ENCODE measurements at places on chromosomes 4 and X.

- DNase-seq, result peak; percentile 71
These were observed 10.3 kb upstream of the AKAP17A start for GRCh38 chrX:1581132-1581531.

DNA sequence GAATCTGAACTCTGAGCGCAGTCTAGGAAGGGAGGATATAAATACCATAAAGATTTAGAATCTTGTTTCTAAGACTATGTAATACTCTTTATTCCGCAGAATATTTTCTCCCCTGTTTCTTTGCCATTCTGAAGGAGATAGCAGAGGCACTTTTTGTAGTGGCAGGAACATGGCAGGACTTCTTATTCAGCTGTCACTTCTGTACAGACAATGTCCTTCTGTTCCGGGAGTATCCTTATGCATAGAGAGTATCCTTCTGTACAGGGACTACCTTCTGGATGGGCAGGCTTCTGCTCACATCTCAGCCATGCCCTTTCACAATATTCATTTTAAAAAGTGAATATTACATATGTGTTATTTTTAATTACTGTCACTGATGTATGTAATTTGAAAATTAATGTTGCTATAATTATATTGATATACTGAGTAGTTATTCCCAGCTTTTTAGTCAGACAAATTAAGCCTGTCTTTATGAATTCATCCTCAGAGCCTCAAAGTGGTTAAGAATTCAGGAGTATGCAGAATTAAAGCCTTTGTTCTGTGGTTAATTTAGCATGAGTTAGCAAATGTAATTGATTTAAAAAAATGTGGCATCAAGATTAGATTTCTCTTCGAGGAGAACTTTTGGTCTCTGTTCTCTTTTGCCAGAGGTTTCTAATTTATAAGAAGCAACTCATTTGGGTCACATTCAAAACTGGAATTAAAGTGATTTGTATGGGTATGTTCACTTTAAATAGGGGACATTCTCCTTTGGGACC, 174.4 kb downstream of the FHIP1A start:
- no peak for DNase-seq

DNA sequence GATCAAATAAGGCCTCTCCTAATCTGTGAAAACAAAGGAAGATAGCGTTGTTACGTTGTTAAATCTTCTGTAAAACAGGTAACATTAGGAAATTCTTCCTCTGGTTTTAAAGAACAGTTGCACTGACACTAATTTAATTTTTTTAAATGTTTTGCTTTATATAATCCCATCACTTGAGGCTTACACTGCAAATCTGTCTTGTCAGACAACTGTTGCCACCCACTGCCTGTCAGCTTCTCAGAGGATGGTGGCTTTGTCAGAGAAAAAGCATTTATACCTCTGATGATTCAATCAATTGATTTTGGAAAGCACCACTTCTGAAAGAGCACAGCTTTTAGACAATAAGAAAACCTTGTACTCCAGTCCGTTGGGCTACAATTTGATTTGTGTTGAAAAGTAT, 799.1 kb downstream of the FSTL5 start:
- DNase-seq, result no peak

DNA sequence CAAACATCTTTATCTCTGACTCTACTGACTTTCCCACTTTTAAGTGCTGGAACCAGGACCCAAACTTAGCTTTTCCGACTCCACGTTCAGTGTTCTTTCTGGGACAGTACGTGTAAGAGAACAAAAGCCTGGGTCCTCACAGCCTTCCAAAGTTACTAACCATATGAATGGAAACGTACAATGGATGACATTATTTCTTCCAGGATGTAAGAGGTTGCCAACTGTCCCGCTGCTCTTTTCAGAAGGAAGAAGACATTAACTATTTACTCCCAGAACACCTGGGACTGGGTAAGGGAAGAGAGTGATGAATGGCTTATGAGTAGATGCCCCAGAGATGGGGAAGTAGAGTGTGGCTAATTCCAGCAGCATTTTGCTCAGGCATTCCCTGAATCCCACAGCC, 114.7 kb downstream of the TRAPPC11 start:
- no peak for DNase-seq

DNA sequence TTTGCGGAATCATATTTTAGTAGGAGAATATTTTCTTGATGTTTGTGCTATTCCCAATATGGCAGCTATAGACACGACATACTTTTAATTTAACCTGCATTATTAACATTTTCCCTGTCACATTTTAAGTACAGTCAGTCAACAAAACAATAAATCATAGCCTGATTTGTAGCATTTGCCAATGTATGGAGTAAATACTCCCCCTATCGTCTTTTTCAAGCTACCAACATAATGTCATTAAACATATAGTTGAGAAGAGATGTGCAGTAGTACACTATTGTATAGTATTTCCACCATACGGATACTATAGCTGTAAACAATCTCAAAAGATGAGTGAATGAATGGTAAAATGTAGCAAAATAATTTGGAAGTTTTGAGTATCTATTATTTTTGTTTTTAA, 303.7 kb upstream of the MAGEB2 start:
- DNase-seq, result no peak

DNA sequence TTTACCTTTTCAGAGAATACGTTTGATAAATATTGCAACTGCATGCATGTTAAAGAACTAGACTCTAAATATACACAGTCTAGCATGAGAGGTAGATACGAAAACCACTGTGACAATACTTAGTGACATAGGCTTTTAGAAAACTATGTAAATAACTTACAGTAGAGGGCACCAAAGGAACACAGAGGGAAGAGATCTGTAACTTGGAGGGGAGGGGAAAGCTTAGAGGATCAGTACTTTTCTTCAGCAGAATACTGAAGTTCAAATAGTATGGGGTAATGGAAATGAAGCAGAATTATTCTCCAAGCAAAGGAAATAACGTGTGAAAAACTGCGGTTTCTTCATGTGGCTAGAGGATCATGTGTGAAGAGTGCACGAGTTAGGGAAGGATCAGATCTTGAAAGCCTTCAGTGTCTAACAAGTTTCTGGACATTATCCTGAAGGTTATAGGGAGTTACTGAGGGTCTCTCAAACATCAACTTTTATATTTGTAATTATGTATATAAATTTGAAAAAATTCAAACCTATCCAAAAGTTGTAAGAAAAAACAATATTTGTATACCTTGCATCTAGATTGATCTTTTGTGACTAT, 264.3 kb downstream of the NPFFR2 start:
- no peak for DNase-seq

DNA sequence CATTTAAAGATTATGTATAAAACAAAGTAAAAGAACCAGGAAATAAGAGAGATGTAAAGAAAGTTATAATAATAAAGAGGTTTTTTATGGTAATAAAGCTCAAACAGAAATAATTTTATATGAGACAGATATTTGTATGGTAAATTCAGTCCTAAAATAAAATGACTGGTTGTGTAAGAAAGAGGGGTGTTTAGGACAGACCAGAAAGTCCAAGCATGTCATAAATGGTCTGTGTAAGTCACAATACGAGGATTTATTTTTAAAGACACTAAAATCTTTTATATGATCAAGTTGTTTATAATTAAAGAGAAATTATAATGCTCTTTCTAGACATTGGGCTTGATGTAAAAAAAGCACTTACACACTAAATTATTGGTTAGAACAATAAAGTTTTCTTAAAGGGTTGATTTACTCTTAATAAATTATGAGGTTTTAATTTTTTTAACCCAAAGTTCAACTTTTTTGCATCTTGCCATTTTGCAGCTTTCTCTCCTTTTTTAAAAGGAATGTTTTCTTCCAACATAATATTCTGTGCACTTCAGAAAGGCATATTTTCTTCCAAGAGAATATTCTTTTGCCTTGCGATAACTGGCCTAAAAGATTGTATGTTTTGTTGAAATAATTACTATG, 61.9 kb upstream of the TCEAL2 start:
- DNase-seq, result no peak

DNA sequence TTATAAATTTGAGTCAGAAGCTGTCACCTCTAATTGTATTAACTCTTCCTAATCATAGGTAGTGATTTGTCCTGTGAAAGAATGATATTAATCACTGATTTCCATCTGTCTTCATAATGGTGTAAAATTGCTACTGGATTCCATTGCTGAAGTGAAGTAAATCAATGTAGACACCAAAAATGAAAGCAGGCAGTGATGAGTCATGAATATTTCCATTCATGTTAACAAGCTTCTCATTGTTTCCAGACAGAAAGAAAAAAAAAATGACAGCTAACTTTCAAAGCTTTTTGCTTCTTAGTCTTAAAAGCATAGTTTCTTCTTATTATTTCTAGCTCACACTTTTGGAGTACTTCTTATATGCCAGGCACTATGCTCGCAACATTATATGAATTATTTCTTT, 21.5 kb downstream of the FAM114A1 start:
- DNase-seq, result no peak

DNA sequence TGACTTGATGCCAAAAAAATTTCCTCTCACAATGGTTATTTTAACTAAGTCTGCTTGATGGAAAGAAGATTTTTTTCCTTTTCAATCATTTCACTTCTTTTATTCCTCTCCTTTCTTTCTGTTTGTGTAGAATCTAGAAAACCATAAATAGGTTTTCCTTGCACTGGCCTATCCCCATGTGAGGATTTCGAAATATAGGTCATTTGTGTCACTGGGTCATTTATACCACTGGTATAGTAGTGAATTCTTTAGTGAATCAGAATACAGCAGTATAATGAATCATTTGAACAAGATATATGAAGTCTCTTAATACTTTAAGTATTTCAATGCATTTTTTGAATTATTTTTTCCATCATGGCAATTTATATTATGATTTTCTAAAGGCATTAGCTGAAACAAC, 26.6 kb downstream of the PCDH7 start:
- DNase-seq, result no peak

DNA sequence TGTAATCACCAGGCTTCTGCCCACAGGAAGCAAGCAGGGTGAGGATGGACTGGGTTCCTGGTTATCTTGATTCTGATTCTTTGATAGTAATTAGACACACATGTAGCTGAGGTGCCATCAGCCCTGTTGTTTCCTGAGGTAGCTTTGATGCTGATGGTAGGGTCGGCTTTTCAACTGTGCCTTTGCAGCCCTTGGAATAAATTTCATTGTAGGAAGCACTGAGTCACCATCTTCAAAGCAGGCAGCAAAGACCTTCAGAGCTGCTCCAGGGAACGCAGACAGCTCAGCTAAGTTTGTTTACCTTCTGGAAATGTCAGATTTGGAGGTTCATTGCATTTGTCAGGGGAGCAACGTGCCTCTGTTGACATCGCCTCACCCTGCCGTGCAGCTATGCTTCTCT, 135.4 kb downstream of the ASMT start:
- no peak for DNase-seq

DNA sequence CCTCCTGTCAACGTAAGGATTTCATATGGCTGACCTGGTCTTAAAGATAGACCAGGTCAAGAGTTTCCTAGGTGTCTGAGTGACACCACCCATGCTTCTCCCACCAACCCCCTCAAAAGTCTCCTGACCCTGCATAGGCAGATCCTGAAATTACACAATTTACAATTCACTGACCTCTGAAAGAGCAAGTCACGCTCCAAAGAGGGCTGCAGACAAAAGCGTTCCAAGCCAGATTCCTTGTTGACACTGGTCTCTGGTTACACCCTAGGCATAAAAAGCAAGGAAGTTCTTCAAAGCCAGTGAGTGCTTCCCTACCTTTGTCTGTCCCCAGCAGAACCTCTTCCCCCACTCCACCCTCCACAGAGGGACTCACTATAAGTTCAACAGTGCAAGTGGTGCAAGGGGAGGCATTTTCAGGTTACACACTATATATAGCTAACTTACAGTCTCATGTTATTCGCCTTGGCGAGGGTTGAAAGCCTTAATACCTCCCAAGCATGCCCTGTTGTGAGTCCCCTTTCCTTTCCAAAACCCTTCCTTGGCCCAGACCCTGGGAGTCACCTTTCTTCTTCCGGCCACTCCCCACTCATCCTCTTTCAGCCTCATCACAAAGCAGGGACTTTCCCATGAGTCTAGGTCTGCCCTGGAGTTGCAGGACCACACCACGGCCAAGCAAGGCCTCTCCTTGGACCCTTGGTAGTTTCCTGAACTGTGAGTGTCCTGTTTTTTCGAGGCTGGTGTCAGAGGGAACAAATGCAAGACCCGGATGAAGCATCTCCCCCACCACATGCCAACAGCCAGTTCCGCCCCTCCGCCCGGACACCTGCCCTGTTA, 58.0 kb upstream of the KLF3 start:
- DNase-seq, result no peak

DNA sequence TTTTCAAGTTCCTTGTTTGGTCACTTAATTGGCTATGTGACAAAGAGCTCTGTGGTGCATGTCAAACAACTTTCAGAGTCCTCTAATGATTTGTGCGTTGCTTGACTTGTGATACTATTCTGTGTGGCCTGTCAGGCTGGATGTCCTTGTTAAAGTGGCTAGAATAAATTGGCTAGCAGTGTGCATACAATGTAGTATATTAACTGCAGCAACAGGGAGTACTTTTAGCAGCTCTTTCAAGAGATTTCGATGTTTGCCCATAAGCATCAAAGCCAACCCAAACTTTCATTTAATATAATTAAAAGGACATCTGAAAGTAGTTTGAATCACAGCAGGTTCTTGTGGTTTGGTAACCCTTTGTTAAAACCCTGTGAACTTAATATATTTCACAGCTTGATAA, 718.9 kb downstream of the ADGRL3 start:
- DNase-seq, result no peak

DNA sequence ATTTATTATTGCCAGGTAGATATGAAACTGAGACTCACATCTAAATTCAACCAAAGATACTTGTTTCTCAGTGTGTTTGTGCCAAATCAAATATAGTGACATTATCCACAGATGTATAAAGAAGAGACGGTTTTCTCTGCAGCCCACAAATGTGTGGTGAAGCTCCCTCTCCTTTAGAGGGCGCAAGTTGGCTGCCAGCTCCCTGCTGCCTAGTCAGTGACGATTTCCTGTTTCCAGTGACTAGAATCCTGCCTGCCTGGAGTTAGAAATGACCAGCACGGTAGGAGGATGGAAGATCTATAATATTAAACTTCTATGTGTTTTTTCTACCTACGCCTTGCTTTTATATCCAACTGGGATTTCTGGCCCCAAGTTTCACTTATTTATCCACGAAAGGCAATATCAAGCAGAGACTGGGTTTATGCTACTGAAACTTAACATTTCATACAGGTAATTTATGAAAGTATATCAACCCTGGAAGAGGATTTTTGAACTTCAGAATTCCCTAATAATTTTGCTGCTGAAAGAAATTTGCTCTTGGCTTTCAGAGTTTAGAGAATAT, 1793.7 kb upstream of the TENM3 start:
- DNase-seq, result no peak
